ENCODE measurements at places on chromosomes 5 and 9.

GRCh38 chr5:170483701-170484458 lies 19.9 kb upstream of the KCNIP1 start:
- peak; percentile 33 for DNase-seq

- no peak for DNase-seq
Observed at GRCh38 chr9:133647148-133647547, 11.0 kb downstream of the DBH start.

- peak; percentile 99 for DNase-seq
Observed at GRCh38 chr9:109771087-109771486, 8.9 kb upstream of the PALM2AKAP2 start.

GRCh38 chr9:94900222-94901018 lies 173.9 kb downstream of the AOPEP start:
- DNase-seq, result peak; percentile 97

DNA sequence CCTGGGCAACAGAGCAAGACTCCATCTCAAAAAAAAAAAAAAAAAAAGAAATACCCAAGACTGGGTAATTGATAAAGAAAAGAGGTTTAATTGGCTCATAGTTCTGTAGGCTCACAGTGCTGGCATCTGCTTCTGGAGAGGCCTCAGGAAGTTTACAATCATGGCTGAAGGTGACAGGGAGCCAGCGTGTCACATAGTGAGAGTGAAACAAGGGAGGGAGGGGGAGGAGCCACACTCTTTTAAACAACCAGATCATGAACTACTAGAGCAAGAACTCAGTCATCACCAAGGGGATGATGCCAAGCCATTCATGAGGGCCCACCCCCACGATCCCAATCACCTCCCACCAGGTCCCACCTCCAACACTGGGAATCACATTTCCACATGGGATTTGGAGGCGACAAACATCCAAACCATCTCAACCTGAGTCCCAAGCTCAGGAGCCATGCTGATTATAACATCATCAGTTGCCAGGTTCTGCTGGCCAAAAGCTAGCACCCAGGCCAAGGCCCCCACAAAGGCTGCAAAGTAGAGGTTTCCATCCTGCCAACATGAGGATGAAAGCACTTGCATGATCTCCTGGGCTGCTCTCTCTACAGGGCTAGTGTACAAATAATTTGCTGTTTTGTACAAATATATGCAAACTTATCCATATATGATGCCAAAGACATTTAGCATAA lies 15.3 kb downstream of the DENND1A start:
- DNase-seq, result no peak

- DNase-seq, result no peak
Observed at GRCh38 chr5:130985776-130986175, 179.3 kb downstream of the HINT1 start.
